Heart left ventricle (tissue), 16 donors: ENCODE measurements at places on chromosomes 16 and 17. TPM values are rescaled to one million over a fixed set of nuclear protein-coding genes. Genes with fewer than 3 reads are reported as not detected.

KRTAP3-2 gene
- total RNA-seq: not detected

DNA sequence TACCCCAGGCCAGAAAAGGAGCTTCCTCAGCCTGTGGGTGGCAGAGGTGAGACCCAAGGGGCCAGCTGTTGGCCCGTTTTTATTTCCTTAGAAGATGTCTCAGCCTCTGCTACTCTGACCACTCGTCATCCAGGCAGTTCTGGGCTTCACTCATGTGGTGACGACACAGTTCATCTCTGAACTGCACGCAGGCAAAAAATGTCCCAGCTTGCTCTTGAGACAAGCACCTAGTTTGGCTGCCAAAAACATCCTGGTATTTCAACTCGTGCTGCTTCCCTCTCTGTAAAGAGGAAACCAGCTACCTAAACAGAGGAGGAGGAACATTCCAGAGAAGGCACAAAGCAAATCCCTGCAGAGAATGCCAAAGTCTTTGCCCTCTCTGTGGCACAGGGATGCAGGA, 125.7 kb downstream of the XYLT1 start:
- DNase-seq: peak; percentile 71

CHAD gene
- total RNA-seq: not detected

DNA sequence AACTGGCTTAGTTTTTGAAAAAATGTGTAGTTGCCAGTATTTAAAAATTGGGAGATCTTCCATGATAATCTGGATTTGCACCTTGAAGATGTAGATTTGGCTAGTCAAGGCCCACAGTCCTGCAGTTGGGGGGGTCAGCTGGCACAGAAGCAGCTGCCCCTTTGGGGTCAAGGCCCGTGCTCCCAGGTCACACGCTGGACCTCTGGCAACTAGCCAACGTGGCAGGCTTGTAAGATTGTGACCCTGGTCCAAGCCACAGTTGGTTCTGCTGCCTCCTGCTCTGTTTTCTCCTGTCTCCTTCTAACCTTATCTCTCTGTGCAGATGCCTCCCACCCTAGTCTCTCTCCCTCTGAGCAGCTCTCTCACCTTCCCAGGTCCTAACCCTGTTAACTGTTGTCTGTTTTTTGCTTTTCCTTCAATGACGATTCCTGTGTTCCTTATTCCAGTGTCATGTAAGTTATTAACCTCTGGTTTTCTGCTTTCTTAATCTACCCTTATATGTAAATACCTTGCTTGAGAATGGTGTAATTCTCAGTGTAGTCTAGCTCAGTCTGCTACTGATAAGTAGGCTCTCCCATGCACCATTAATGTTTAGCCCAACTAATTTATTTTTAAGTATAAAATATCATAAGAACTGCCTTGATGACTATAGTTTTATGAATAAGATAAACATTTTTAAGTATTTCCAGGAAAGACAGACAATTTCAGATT, 27.9 kb downstream of the CLEC16A start:
- no peak for DNase-seq

DNA sequence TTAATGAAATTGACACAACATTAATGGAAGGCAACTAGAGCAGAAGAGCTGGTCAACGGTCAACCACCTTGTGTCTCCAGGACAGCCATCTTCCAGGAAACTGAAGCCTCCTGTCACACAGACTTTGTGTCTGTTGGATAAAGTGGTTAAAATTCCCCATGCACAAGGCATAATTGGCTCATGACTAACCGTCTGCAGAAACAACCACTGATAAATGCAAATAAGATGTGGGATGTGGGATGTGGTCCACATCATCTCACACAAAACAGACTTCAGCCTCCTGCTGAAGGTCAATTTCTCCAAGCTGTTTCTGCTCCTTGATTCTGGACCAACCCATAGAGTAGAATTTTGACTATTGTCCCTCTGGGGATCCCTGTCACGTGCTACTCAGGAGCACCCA, 26.9 kb upstream of the XYLT1 start:
- no peak for DNase-seq

SAP30BP gene
- total RNA-seq: 48.2 TPM

GRCh38 chr16:58732545-58733247, 1.4 kb downstream of the GOT2 start:
- DNase-seq: no peak

DNA sequence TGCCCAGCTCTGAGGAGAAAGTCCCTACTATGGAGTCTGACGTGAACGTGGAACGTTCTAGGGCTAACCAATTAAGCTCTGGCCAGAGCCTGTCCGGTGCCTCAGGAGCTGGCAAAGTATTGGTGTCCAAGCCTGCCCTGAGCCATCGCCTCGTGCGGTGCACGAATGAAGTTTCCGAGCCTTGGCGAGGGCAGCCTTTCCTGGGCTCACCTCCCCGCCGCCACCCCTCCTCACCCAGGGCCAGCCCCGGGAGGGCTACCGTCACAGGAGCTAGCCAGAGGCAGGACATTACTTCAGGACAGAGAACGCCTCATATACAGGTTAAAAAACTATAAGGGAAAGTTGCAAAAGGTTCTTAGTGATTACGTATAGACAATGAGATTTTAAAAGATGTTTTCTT, 23.6 kb upstream of the TRAP1 start:
- DNase-seq: no peak

DNA sequence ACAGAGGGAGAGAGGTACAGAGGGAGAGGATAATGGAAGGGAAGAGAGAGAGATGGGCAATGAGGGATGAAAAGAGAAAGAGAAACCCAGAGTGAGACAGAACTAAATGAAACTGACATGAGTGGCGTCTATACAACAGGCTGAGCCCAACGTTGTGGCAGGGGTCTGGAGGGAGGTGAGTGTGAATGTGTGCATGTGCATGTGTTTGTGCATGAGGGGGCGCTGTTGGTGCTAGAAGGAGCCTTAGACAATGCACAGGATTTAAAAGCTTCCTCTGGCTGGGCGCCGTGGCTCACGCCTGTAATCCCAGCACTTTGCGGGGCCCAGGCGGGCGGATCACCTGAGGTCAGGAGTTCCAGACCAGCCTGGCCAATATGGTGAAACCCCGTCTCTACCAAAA, 454.8 kb upstream of the CDH11 start:
- no peak for DNase-seq

DPEP3 gene
- not detected for total RNA-seq

GRCh38 chr17:45135978-45136791, 698 bp downstream of the ACBD4 start:
- DNase-seq: no peak

CDH13 gene
- 155 TPM for total RNA-seq

- no peak for DNase-seq
Observed at GRCh38 chr17:46977750-46978488, 1.1 kb downstream of the RPRML start.

GRCh38 chr17:78351449-78352006, 8.3 kb downstream of the SOCS3 start:
- DNase-seq: peak; percentile 90

SRCIN1 gene
- total RNA-seq: 1.7 TPM

OR1D5 gene
- total RNA-seq: not detected

- DNase-seq: no peak
Observed at GRCh38 chr17:55200904-55201303, 63.9 kb upstream of the HLF start.

- DNase-seq: peak; percentile 73
Observed at GRCh38 chr16:67942510-67943255, 1.2 kb downstream of the LCAT start.

DNA sequence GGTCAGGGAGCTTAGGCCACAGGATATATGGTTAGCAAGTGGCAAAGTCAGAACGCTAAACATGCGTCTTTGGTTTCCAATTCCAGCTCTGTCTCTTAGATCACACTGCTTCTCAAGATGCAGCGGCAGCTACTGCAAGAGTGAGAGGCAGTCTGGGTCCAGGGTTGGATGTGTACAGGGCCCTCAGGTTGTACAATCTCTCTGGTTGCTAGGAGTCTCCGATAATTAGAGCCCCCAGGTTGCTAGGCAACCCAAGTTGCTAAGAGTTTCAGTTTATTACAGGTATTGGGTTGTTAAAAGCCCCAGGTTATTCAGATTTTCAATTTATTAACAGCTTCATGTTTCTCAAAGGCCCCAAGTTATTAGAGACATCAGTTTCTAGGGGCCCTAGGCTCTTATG, 15.5 kb upstream of the SPACA3 start:
- no peak for DNase-seq

GRCh38 chr17:37884516-37884915, 39.7 kb upstream of the TBC1D3K start:
- no peak for DNase-seq

HOXB1 gene
- not detected for total RNA-seq

DNA sequence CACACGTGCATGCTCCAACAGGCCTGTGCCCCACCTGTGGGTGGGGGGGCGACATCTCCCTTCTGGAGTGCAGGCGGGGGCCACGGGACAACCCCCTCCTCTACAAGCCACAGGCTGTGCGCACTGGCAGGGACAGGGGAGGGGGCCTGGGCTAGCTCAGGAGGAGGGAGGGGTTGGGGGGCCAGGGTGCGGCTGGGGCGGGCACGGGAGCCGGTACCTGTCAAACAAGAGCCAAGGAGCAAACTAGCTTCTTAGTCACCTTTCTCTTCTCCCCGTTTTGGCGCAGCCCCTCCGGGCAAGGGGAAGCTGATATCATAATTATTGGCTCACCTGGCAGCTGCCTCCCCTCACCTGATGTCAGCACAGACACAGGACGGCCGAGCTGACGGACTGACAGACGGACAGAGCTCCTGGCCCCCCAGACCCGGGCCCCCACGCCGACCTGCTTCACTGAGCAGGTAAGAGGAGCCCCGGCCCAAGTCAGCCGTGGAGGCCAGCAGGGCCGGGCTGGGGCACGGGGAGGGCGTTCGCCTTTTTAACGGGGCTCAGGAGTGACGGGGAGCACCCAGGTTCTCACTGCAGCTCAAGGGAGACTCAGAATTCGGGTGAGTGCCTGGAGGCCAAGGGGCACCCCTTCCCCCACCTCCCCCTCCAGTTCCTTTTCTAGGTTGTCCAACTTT, at the start of gene FOXN1:
FOXN1 (plus strand) TSS at position 363 of the 680 bp plus-strand sequence. CDS start 17,622 bp downstream, outside the sequence.
- DNase-seq: no peak

DNA sequence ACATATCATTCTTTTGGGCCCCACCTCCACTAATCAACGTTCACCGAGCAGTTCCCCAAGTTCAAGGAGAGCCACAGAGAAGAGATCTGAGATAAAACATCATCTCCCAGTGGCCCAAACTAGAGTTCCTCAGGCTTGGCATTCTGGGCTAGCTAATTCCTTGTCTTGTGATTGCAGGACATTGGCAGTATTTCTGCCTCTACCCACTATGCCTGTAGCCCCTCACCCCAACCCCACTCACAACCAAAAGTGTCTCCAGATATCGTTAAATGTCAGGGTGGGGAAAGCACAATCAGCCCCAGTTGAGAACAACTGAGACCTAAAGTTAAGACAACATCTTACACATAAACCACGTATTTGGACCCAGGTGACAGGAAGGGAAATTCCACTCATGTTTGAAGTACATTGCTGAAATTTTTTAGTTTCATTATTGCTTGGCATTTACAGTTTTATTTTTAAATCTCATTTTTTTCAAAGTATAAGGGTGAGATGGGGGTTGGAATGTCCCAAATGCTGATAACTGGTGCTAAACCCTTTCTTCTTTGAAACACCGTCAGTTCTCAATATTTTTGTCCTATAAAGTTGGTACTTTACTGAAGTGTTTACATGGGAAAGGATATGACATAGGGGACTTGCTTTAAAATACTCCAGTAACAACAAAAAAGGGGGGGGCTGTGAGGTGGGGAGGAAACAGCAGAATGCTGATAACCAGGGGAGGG, 13.6 kb downstream of the ZC3H7A start:
- no peak for DNase-seq

GRCh38 chr16:85763616-85764015, 12.7 kb upstream of the C16orf74 start:
- DNase-seq: no peak

- DNase-seq: no peak
Observed at GRCh38 chr17:21127509-21128077, 829 bp downstream of the DHRS7B start.

GRCh38 chr17:20920815-20921199, 122.0 kb downstream of the USP22 start:
- no peak for DNase-seq

GPR179 gene
- total RNA-seq: 0.04 TPM

DNA sequence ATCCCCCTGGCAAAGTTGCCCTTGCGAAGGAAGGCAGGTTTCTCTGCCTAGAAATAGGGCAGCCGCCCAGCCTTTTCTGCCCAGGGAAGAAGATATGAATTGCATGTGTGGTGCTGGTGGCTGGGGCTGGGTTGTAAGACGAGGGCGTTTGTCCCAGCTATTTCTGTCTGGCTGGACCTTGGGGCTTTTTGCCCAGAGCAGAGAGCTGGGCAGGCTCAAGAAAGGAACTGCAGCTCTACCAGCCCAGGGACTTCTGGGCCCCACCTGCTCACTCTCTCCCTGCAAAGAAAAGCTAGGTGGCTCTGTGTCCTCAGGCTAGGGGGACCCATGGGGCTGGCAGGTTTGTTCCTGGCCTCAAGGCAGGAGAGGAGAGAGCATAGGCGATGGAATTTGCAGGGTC, 586 bp downstream of the CACNG1 start:
- peak; percentile 28 for DNase-seq

DNA sequence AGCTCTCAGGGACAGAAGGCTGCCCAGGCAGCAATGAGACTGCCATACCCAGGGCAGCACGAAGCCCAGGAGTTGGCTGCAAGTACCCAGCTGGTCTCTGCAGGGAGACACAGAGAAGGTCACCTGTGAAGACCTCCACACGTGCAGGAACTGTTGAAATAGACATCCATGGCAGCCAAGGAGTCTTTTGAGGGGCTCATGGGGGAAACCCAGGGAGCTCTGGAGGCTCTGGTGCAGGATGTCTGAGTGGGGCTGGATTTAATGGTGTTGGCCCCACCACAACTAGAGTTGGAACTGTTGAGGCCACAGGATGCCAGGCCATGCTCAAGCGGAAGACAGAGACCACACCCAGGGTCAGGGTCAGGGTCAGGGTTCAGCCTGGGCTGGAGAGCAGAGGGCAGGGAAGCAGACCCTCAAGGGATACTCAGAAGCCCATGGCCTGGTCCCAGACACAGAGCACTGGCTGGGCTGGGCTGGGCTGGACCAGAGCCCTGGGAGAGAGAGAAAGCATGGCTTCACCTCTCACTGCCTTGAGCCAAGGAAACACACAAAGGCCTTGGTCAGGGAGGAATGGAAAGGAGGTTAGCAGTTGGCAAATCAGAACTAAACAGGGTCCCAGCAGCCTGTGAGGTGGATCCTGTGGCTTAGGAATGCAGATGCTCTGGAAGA, 21.4 kb downstream of the PITPNM3 start:
- no peak for DNase-seq

DNA sequence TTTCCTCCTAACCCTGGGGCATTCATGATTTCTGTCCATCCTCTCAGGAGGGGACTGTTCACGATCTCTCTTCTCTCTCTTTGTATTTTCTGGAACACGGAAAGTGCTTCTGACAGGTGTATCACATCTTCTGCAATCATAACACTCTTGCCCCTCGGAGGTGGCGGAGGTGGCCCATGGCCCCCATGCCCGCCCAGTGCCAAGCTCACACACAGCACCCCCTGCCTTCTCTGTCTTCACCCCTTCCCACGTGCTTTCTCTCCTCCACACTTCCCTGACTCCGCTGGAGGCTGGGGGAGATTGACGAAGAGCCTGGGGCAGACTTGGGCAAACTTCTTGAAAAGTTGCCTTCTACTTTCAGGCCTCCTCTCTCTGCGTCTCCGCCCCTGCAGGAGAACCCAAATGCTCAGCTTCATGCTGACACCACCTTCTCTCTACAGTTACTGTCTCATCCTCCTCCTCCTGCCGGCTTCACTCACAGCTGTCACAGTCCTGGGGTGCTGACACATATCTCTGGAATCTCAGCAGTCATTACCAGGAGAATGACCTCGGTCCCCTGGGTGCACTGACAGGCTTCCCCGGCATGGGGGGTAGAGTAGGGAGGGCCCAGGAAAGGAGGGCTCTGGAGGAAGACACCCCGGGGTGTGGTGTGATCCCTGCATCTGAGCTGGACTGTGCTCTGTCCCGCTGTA, 127.1 kb downstream of the ENGASE start:
- no peak for DNase-seq
